ENCODE measurements at places on chromosomes 4 and X. TPM values are rescaled to one million over a fixed set of nuclear protein-coding genes. Genes with fewer than 3 reads are reported as not detected.

The F11 gene
- polyA plus RNA-seq: not detected

The VEGFD gene
- polyA plus RNA-seq: 18.9 TPM

GRCh38 chr4:175641024-175641423 is 171.0 kb downstream of the GPM6A start:
- H3K4me1 ChIP-seq: no peaks in the 10 kb centered on the region
- no peak overlapping the region for H3K27ac ChIP-seq
- DNase-seq: no peak
- no peak overlapping the region for H3K4me3 ChIP-seq
- H3K27me3 ChIP-seq: no peaks in the 10 kb centered on the region
- no peaks in the 10 kb centered on the region for H3K36me3 ChIP-seq

GRCh38 chrX:71057848-71058530 is 10.1 kb downstream of the SNX12 start:
- no peak overlapping the region for H3K27ac ChIP-seq
- H3K4me3 ChIP-seq: no peak overlapping the region
- H3K27me3 ChIP-seq: no peaks in the 10 kb centered on the region
- DNase-seq: no peak
- H3K4me1 ChIP-seq: no peaks in the 10 kb centered on the region
- H3K36me3 ChIP-seq: no peaks in the 10 kb centered on the region

DNA sequence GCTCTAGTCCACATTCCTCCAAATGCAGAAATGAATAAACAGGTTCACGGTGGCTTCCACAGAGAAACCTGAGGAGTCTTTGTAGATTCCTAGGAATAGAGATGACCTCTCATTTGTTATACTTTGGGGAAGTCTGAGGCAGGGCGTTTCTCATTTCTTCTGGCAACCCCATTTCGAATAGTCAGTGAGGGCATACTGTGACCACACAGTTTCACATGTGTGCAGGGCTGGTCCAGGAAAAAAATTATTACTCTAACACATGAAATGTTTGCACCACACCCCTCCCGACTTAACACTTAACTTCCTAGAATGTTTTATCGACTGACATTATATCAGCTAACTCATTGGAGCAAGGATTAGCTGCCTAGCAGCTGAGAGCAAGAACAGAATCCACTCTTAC is 12.0 kb downstream of the FRMD7 start:
- H3K36me3 ChIP-seq: no peaks in the 10 kb centered on the region
- no peak overlapping the region for H3K4me3 ChIP-seq
- no peaks in the 10 kb centered on the region for H3K27me3 ChIP-seq
- no peaks in the 10 kb centered on the region for H3K4me1 ChIP-seq

DNA sequence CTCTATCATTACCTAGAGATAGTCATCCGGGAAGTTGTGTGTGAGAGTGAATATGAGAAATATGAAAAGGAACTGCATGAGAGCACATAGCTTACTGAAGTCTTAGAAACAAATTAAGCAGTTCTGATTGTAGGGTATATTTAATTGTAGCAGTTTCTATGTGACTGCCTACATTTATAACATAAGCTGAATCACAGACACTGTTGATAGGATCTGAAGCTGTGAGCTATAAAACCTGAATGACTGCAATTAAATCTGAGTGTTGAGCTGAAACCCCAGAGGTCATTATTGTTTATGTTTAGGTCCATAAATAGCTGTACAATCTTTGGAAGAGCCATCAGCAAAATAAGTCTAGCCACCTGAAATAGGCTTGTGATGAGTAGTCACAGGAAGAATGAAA is 210.1 kb upstream of the CXCL13 start:
- no peak overlapping the region for H3K27ac ChIP-seq
- DNase-seq: no peak
- no peak overlapping the region for H3K4me3 ChIP-seq
- H3K27me3 ChIP-seq: no peaks in the 10 kb centered on the region

GRCh38 chrX:37332987-37333658 is 16.0 kb upstream of the PRRG1 start:
- H3K4me3 ChIP-seq: no peak overlapping the region
- peaks cover 43% of the 10 kb centered on the region for H3K27me3 ChIP-seq
- no peaks in the 10 kb centered on the region for H3K36me3 ChIP-seq
- no peaks in the 10 kb centered on the region for H3K4me1 ChIP-seq

DNA sequence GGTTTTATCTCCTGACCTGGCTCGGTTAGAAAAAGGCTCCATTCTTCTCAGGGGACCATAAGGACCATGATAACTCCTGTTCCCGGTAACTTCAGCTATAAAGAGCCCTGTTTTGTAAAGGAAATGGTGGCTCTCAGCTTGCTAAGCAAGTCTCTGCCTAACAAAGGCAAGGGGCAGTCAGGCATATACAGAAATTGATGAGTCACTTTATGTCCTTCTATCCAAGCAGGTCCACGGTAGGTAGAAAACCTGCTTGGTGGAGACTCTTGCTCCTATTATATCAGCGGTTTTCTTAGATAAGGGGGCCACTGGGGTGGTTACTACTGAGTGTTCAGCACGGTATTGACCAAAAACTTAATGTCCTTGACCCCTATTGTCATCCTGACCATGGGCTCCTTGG is 203.0 kb upstream of the KLF8 start:
- no peak for DNase-seq
- no peak overlapping the region for H3K27ac ChIP-seq
- H3K36me3 ChIP-seq: no peaks in the 10 kb centered on the region
- no peaks in the 10 kb centered on the region for H3K27me3 ChIP-seq
- no peaks in the 10 kb centered on the region for H3K4me1 ChIP-seq

DNA sequence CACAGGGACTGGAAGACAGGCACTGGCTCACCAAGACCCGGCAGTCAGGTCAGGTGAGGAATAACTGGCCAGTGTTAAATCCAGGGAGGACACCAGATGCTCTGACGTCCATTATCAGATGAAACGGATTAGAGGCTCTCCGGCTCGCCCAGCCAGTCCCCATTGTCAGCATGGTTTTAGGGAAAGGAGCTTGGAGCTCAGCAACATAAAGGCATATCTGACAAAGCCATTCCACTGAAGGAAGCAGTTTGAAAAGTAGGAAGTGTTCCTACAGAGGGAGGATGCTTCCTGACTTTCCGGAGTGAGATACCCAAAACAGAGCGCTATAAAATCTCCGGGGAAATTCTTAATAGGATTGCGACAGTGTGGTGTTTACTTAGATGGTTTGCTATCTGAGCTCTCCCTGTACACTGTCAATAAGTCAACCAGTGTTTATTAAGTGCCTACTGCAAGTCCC is 14.8 kb downstream of the NDNF start:
- peaks cover 47% of the 10 kb centered on the region for H3K4me1 ChIP-seq
- H3K27ac ChIP-seq: peak overlapping the region; percentile 21
- H3K36me3 ChIP-seq: no peaks in the 10 kb centered on the region
- H3K4me3 ChIP-seq: no peak overlapping the region
- DNase-seq: peak; percentile 43

DNA sequence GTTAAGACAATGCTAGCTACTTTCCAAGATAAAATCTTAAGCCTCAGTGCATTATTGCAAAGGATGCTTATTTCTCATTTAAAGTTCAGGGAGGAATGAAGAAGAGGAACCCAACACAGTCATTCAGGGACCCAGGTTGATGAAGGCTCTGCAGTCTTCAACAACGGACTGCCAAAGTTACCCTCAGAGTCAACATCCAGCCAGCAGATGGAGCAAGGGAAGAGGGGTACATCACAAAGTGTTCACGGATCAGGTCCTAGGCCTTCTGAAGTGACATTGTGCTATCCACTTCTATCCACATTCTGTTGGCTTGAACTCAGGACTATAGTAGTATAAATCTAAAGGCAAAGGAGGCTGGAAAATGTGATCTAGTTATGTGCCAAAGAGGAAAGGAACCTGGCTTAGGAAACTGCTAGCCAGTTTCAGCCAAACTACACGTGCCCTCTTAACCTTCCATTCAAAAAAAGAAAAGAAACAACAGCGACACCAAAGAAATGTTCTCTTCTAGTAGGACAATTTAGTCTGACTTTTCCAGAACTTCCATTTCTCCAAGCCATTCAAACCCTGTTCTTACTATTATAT is 28.8 kb downstream of the NKX6-1 start:
- no peak overlapping the region for H3K4me3 ChIP-seq
- no peaks in the 10 kb centered on the region for H3K4me1 ChIP-seq
- no peak overlapping the region for H3K27ac ChIP-seq
- H3K36me3 ChIP-seq: no peaks in the 10 kb centered on the region

DNA sequence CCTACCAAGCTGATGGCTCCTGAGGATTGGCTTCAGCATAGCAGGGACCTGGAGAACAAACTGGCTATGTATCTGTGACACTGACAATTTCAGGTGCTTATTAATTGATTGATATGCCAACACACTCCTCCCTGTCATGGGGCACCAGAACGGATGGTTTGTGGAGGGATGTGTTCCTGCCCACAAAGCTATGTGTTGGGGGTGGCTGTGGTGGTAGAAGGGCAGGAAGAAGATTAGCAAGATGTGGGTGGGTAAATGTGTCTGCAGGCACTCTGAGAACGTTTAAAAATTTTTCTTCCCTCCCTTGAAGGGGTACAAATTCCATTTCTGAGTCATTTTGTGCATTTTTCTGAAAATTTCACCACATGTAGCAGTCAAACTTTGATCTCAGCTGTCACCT is 55.0 kb upstream of the SCML1 start:
- no peaks in the 10 kb centered on the region for H3K36me3 ChIP-seq
- no peaks in the 10 kb centered on the region for H3K4me1 ChIP-seq
- no peak overlapping the region for H3K4me3 ChIP-seq

- H3K27ac ChIP-seq: no peak overlapping the region
- no peak overlapping the region for H3K4me3 ChIP-seq
- DNase-seq: no peak
Observed at GRCh38 chr4:38728631-38729141, 54.1 kb downstream of the TLR10 start.

GRCh38 chr4:79241846-79242245 is 84.0 kb downstream of the NAA11 start:
- H3K27ac ChIP-seq: no peak overlapping the region
- no peak overlapping the region for H3K4me3 ChIP-seq
- no peaks in the 10 kb centered on the region for H3K4me1 ChIP-seq

DNA sequence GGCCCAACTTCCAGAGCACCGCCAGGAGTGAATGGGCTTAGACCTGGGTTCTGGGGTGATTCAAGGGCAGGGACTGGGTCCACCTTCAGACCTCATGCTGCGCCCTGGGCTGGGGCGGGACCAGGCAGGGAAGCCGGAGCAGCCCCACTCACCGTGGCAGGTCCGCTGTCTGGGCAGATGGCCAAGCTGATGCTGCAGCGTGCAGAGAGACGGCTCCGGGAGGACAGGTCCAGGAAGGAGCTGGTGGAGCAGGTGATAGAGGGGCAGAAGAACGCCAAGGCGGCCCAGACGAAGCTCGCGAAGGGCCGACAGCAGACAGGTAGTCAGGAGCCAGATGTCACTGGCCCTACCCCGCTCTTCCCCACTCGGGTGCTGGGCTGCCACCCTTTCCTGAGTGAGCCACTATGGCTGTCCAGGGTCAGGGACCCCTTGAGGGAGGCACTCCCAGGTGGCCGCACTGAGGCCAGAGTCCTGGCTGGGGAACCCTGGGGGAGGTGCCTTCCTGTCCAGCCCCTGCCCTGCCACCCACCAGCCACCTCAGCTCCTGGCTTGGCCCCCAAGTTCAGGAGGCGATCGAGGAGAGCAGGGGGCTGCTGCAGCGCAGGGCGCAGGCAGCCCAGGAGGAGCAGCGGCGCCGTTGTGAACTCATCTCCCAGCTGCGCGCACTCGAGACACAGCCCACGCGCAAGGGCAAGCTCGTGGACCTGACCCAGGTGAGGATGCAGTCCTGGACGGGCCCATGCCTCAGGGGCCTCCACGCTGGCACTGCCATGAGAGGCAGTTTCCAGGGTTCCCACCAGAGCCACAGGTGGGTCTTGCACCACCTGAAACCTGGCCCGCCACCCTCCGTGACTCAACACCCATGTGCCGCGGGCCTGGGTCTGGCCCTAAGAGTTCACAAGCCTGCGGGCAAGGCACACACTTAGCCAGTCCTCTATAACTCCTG is 10.1 kb upstream of the RNF4 start:
- H3K4me3 ChIP-seq: no peak overlapping the region
- no peak overlapping the region for H3K27ac ChIP-seq
- peaks cover 8% of the 10 kb centered on the region for H3K4me1 ChIP-seq

DNA sequence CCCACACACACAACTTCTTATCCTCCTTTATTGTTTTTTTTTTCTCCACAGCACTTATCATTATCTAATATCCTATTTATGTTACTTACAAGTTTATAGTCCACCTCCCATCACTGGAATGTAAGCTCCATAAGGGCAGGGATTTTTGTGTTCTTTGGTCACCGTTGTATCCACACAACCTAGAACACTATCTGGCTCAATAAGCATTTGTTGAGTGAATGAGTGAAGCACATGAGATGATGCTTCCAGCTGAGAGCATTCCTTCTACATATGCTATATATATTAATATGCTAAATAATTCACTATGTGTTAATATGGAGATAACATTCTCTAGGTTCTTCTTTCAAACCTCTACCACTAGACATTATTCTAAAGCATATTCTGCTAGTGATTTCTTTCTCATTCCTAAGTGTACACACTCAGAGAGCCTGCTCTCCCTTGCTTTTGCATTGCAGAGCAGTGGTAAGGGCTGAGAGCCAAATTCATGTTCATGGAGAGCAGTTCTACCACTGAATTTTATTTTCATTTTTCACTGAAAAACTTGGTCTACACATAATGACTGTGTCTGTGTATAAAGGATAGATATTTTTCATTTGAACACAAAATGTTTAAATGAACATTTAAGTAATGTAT is 20.3 kb upstream of the LUZP4 start:
- no peaks in the 10 kb centered on the region for H3K27me3 ChIP-seq
- H3K4me1 ChIP-seq: no peaks in the 10 kb centered on the region
- DNase-seq: no peak

DNA sequence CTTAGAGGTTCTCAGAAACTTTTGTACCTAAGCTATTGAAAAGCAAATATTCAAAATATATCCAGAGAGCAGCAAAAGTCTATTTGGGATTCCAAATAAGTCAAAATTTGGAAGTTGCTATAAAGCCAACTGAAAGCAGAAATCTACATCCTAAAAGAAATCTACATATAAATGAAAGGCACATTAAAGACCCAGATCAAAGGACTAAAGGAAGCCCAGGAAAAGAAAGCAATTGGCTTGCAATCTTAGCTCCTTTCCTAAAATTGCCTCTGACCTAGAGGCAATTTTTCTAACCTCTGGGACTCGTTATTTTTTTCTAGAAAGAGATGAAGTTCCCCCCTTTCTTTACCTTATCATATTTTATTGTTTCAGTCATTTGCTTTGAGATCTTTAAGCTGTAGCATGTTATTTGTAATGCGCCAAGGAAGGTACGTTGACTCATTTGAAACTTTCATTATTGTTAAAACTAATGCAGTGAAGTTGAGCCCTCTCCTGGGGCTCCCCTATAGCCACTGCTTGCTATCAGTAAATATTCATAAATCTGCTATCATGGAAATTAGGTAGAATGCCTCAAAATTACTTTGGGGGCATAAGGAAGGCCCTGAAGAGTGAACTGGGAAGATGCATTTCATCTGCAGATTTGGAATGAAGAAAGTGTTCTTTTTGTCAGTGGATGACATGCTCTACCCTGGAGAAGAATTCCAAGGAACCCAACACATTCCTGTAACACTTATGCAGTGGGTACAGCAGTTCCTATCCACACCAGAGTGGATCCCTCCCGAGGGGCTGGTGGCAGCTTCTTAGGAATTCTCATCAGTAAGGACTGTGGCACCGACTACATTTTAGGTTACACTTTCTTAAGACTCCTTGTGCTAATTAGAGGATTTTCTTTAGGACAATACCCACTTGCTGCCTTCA is 177.8 kb upstream of the IGFBP7 start:
- H3K36me3 ChIP-seq: no peaks in the 10 kb centered on the region
- no peak overlapping the region for H3K4me3 ChIP-seq
- no peak overlapping the region for H3K27ac ChIP-seq
- no peak for DNase-seq
- no peaks in the 10 kb centered on the region for H3K4me1 ChIP-seq
